ENCODE measurements at places on chromosomes 7 and 10. TPM values are rescaled to one million over a fixed set of nuclear protein-coding genes. Genes with fewer than 3 reads are reported as not detected.

FXYD4 gene
- total RNA-seq, result not detected

PDE6C gene
- total RNA-seq, result not detected

XPNPEP1 gene
- total RNA-seq, result 71.3 TPM

NPY gene
- not detected for total RNA-seq

FAM25A gene
- not detected for total RNA-seq

OR2A25 gene
- not detected for total RNA-seq

All from H9 (cell line).